ENCODE measurements at places on chromosomes 2 and 18. TPM values are rescaled to one million over a fixed set of nuclear protein-coding genes. Genes with fewer than 3 reads are reported as not detected.

The LIMS4 gene
- total RNA-seq, result 1.1 TPM

The SCYGR4 gene
- total RNA-seq, result not detected

The FAM124B gene
- total RNA-seq, result 0.62 TPM

The ADAM23 gene
- 8.8 TPM for total RNA-seq

The NLRC4 gene
- not detected for total RNA-seq

The STAT4 gene
- 0.73 TPM for total RNA-seq

The SERPINB13 gene
- not detected for total RNA-seq

The PLCD4 gene
- 8.9 TPM for total RNA-seq

The IL36RN gene
- not detected for total RNA-seq

The CD207 gene
- not detected for total RNA-seq

The ANKRD30B gene
- 1.2 TPM for total RNA-seq

The AQP12A gene
- not detected for total RNA-seq

The FARSB gene
- 40.9 TPM for total RNA-seq

The IHH gene
- total RNA-seq, result 0.36 TPM

The MAP3K19 gene
- total RNA-seq, result not detected

The RAD51AP2 gene
- total RNA-seq, result not detected

The VIT gene
- total RNA-seq, result not detected

The ARL4C gene
- 11.9 TPM for total RNA-seq

The MRPL33 gene
- 76.0 TPM for total RNA-seq

The COL4A3 gene
- total RNA-seq, result not detected

The ERFE gene
- total RNA-seq, result 0.34 TPM

The ZNF397 gene
- 5.7 TPM for total RNA-seq

The KANSL3 gene
- 32.0 TPM for total RNA-seq

The B4GALT6 gene
- 9.3 TPM for total RNA-seq

The LYPD1 gene
- 7.2 TPM for total RNA-seq

The EN1 gene
- total RNA-seq, result under 0.01 TPM

The RBM43 gene
- total RNA-seq, result 4.7 TPM

The NYAP2 gene
- not detected for total RNA-seq

The ANKRD30BL gene
- not detected for total RNA-seq

The CREG2 gene
- 0.46 TPM for total RNA-seq

The TUBA3E gene
- total RNA-seq, result not detected

The SERPINB11 gene
- total RNA-seq, result not detected

The GPBAR1 gene
- total RNA-seq, result under 0.01 TPM

The MYO7B gene
- 1.3 TPM for total RNA-seq

The CXCR1 gene
- total RNA-seq, result not detected

The ING5 gene
- 19.6 TPM for total RNA-seq

The POTEF gene
- total RNA-seq, result not detected

The SLC23A3 gene
- 1.1 TPM for total RNA-seq

The PLGLB1 gene
- 1.1 TPM for total RNA-seq

The DPP10 gene
- total RNA-seq, result not detected

The DTNB gene
- total RNA-seq, result 11.0 TPM

The TLX2 gene
- total RNA-seq, result not detected

Data from melanocyte of skin (primary cell).